Stimulated activated CD4-positive, alpha-beta T cell treated with anti-CD3 and anti-CD28 coated beads, Interleukin-1b, Interleukin-23, amount 100 ng/mL, for 24 hours (primary cell): ENCODE measurements at places on chromosomes 7 and 10.

DNA sequence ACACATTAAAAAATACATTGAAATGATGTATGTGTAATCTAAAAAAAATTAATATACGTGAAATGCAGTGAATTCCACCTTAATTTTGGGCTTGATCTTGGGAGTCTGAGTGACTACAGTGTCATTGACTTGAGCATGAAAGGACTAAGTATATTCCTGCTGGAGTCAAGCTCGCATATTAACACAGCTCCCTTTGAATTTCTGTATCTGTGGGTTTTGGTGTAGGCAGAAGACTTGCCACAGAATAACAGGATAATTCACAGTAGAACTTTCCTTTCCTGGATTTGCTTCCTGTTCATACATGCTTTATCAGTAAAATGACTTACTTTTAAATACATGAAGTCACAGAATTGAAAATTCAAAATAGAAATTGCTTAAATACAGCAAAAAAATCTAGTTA is 55.3 kb downstream of the PPP1R9A start:
- no peak for DNase-seq

- no peak for DNase-seq
Measured at GRCh38 chr10:88858491-88858890, 6.8 kb upstream of the ANKRD22 start.

DNA sequence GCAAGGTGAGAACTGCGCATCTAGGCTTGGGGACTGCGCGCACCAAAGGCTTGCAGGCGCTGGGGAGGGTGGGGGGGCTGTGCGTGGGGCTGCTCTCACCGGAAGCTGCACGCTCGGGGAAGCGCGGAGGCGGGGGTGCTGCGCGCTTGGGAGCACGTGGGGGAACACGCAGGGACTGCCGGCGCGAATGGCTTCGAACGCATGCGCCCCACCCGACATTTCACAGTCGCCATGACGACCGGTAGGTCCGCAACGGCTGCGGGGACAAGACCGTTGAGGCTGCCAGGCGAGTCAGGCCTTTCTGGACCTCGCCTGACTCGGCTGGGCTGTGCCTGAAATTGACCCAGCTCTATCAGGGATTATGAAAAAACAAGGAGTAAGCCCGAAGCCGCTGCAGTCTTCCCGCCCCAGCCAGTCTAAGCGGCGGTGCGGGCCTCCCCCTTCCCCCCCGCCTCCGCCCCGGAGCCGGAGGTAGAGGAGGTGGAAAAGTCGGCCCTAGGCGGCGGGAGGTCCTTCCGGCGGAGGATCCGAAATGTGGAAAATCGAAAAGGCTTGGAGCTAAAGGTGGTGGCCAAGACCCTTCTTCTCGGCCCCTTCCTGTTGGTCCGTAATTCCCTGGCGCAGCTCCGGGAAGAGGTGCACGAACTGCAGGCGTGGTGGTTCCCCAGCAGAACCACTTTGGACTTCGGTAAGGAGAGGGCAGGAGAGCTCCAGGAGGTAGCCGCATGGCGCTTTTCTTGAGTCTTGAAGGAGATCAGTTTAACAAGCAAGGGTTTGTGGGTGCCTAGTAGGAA is 34.9 kb upstream of the STEAP1 start:
- no peak for DNase-seq

DNA sequence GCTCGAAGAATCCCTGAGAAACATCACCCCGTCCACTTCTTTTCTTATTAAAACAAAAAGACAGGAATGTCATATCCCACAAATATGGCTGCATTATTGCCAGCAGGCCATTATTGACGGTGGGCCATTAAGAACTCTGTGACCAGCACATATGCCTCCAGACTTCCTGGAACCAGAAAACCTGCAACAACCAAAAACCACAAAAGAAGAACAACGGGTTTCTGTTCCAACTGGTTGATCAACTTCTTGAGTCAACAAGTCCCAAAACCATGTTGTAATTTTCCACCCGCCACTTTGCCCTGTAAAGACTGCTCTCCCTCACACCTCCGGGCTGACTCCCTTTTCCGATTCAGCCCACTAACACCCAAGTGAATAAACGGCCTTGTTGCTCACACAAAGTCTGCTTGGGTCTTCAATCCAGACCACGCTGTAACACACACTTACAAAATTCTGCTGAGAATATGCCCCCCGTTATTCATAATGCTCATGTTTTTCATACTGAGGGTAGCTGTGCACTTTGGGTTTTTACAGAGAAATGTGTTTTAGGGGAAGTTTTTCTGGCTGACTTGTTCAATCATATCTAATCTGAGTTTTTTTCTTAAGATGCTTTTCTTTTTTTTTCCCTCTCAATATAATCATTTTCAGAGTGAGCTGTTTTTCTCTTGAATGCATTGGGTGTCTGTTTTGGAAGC is 20.7 kb downstream of the ZNF107 start:
- no peak for DNase-seq

DNA sequence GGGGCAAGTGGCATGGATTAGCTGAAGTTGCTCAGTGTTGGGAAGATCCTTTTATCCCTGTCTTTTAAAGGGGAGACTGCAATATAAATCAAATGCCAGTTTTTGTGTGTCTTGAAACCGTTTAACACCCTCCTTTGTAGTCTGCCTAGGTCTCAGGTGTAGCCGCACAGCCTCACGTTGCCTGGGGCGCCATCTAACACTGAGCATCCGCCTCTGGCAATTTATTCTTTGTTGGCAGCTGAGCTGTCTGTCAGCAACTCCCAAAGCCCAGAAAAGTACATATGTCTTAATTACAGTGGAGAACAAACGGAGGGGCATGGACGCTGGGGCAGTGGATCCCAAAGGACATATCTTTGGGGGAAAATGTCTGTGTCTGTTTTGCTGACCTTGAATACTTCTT is 254.7 kb downstream of the STK31 start:
- no peak for DNase-seq

GRCh38 chr10:69470463-69471384 is 19.5 kb downstream of the TSPAN15 start:
- no peak for DNase-seq

GRCh38 chr10:80144696-80145131 is 12.2 kb downstream of the PLAC9 start:
- DNase-seq, result no peak

DNA sequence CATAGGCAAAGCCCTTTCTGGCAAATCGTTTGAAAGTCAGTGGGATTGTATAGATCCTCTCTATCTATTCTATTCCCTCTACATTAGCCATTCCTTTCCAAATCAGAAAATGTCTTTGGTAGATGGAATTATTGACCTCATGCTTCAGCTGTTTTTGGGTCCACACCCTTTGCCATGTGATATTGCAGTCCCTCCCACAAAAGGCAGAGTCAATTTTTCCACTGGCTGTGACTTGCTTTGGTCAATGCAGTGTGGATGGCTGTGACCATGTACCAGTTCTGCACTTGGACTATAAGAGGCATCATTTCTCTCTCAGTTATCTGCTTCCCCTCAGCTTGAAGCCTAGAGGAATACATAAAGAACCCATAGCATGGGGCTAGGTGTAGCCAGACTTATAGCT is 332.9 kb downstream of the PTEN start:
- no peak for DNase-seq

- DNase-seq, result no peak
Measured at GRCh38 chr10:132078746-132079345, 13.1 kb downstream of the JAKMIP3 start.

GRCh38 chr7:148688526-148688925 is 10.2 kb upstream of the CUL1 start:
- DNase-seq, result no peak

- DNase-seq, result no peak
Measured at GRCh38 chr10:43251419-43252165, 15.3 kb downstream of the RASGEF1A start.

GRCh38 chr7:151623766-151624165 is 104.1 kb upstream of the RHEB start:
- no peak for DNase-seq

DNA sequence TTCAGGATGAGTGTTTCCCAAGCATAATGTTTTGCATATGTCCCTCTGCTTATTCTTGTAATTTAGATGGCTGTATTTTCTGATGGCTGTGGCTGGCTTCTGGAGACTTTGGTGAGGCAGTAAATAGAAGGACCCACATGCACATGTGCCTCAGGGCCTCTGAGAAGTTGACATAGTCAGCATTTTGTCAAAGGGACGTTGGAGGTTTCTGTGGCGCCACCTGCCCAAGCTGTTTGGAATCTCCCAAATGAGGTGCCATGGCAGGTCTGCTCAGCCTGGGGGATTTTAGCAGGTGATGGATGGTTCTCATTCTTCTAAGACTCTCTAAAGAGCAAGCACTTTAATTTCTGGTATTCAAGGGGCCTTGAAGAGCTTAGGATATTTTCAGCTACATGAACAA is 29.8 kb downstream of the C10orf120 start:
- DNase-seq, result no peak

GRCh38 chr7:24110056-24110455 is 173.9 kb upstream of the NPY start:
- DNase-seq, result no peak

DNA sequence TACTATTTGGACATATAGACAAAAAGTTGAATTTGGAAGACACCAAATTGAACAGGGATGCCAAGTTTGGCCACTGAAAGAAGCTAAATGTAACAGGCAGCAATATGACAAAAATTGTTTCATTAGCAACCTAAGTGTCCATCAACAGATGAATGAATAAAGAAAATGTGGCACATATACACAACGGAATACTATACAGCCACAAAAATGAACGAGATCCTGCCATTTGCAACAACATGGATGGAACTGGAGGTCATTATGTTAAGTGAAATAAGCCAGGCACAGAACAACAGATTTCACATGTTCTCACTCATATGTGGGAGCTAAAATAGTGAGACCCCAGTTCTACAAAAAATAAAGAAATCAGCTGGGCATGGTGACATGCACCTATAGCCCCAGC is 43.8 kb downstream of the NEBL start:
- DNase-seq, result no peak

DNA sequence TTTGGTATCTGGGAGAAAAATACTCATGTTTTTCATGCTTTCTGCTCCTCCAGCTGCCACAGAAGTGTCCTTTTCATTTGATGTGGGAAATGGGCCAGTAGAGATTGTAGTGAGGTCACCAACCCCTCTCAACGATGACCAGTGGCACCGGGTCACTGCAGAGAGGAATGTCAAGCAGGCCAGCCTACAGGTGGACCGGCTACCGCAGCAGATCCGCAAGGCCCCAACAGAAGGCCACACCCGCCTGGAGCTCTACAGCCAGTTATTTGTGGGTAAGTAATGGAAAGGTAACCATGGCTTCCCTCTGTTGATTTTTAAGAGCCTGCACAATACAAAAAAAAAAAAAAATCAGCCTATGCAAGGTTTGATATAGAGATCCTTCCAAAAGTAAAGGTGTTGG is 443.1 kb upstream of the C7orf33 start:
- no peak for DNase-seq

DNA sequence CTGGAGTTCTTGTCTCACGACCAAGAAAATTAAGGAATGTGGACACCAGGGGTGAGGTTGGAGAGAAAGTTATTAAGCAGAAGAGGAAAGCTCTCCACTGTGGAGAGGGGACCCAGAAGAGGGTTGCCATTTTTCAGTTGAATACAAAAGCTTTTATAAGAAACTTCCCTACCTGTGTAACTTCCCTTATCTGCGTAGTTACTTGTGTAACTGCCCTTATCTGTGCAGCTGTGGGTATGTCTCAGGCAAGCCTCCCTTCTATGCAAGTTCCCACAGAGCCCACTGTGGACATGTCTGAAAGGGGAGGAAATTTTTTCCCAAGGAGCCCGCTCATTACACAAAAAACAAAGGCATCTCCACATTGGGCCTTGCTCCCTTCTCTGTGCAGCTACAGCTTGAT is 94.9 kb downstream of the SVOPL start:
- DNase-seq, result no peak

DNA sequence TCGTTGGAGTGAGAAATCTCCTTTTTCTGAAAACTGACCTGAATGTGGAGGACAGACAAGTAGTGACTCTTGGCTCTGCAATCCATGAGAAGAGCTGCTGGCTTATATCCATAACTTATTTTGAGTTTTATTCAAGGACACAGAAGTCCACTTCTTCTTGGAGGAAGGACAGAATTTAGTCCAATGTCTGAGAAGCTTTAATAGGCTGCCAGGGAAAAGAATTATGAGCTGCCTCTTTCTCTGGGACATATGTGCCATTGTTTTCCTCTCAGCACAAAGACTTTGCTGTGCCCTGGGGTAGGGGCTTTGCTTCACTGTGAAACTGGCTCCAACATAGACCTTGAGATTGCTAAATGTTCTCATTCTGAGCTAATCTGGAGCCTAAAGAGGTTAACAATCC is 20.5 kb upstream of the AOC1 start:
- DNase-seq, result no peak

DNA sequence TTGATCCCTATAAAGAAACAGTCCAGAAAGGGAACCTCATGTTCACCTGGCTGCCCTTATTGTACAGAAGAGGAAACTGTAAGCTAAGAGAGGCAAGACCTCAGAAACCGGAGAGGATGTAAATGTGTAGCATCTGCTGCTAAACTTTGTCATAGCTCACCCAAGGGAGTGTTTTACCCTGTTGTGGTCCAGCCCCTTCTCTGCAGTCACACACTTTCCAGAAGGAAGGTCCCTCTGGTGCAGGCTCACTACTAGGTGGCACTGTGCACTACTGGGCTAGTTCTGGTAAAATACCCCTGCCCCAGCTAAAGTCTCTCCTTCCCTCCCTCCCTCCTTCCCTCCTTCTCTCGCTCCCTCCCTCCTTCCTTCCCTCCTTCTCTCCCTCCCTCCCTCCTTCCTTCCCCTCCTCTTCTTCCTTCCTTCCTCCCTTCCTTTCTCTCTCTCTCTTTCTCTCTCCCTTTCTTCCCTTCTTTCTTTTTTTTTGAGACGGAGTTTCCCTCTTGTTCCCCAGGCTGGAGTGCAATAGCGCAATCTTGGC is 42.5 kb upstream of the LCOR start:
- DNase-seq, result no peak

DNA sequence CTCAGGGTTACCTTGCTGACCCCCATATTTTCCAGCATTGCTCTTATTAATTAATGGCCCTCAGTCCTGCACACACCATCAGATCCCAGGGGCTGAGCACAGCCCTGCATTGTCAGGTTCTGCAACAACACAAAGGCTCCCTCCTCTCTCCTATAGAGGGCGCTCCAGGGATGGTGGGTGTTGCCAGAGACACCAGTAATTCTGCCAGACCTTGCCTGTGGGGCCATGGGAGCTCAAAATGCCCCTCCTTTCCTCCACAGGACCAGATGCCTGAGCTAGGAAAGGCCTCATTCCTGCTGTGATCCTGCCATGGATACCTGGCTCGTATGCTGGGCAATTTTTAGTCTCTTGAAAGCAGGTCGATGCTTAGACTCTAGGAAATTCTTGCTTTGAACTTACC is 42.8 kb upstream of the PRSS58 start:
- DNase-seq, result peak; percentile 9
